ENCODE measurements at places on chromosomes 3 and 15.

DNA sequence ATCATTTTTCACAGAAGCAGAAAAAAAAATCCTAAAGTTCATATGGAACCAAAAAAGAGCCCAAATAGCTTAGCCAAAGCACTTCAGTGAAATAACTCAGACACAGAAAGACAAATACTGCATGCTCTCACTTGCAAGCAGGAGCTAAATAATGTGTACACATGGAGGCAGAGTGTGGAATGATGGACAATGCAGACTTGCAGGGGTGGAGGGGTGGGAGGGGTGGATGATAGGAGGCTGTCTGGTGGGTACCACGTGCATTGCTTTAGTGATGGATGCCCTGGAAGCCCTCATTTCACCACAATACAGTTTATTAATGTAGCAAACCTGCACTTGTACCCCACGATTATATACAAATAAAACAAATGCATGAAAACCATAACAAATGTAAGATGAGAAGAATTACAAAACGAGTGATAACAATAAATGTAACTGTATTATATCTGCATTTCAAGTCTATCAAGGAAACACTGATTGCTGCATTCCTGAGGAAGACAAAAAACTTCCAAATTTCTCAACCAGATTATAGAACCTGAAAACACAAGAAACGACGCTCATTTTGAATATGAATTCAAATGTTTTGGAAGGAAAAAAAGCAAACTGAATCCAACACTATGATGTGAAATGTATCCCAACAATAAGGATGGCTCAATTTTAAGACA lies 96.5 kb downstream of the DLG1 start:
- DNase-seq, result no peak

DNA sequence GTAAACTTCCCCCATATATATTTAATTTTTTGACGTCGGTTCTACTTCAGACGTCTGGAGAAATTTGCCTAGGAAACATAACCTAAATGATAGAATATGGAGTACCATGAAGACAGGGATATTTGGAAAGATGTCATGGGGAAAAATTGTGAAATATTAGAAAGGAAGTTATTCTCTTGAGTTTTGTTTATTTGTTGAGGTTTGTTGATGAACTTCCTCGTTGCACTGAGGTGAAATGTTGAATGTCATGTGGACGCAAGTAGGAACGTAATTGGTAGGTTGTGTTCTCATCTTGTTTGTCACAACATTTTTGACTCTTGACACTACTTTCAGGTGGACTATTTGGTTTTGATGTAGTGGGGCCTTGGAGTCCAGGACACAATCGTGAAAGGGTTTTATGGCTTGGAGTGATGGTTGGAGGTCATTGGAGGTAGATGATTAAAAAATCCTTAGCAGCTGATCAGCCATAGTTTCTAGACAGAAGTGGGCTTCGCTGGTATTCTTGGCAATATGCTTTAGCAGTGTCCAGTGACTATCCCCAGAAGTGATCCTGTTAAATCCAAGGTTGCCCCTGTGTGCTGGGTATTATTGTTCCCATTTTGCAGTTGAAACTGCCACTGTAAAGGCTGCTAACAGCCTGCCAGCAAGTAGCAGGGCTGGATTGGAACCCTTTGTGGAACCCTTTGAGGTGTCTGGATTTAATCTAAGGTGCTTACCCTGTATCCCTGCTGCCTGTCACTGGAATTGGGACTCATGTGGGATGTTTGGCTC lies 1.5 kb downstream of the ABHD5 start:
- no peak for DNase-seq

GRCh38 chr3:6921066-6921465 lies 60.2 kb downstream of the GRM7 start:
- no peak for DNase-seq

DNA sequence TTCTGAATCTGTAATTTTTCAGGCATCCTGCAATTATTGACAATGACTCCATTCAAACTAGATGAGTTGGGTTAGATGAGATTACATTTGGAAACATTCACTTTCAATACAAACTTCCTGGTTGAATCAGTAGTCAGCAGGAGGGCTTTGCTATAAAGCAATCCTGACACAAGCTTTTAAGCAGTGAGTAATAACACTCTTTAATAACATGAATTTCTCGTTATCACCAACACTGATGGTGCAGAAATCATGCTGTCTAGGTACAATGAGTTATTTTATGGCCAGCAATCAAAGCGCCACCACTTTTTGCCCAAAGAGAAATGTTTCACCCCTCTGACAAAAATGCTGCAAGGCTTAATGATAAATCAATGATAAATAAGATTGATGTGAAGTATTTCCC lies 474.8 kb upstream of the CNTN4 start:
- DNase-seq, result no peak

DNA sequence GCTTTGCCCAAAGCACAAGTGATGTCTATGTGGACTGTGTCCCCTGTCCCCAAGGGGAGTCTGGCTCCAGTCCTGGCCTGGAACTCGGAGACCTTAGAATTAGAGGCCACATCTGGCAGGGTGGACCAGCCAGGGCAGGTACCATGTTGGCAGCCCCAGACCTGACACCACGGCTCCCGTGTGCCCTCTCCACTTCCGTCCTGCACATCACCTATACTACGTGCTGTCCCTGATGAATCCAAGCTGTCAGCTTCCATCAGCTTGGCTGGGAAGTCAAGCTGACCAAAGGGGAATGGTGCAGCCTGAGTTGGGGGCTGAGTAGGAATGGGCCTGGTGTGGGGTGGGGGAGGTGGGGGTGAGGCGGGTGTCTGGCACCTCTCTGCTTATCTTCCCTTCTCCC lies 15.3 kb downstream of the C15orf39 start:
- no peak for DNase-seq

GRCh38 chr3:160931474-160931873 lies 173.7 kb downstream of the B3GALNT1 start:
- no peak for DNase-seq

DNA sequence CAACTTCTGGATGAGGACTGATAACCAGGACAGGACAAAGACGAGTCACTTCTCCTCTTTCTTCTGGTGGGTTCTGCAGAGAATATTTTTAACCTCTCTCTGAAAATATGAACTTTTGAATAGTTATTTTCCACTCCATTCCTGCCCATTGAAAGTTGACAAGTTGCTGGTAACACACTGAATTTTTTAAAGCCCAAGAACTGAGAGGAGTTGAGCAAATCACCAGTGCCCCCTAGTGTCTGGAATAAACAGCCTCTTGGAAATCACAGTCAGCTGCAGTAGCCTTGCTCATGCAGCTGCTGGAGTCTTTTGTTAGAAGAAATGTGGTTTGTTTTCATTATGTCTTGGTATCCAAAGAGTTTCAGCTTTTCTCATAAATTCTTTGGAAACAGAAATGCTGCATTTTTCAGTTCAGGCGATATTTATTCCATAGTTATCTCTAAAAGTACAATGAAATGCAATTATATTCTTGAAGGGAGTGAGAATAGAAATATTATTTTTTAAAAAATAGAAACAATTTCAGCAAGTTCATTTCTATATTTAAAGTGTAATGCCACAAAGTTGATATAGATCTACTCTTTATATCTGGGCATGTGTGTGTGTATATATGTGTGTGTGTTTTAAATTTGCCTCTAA lies 741.0 kb upstream of the CBLB start:
- DNase-seq, result no peak

DNA sequence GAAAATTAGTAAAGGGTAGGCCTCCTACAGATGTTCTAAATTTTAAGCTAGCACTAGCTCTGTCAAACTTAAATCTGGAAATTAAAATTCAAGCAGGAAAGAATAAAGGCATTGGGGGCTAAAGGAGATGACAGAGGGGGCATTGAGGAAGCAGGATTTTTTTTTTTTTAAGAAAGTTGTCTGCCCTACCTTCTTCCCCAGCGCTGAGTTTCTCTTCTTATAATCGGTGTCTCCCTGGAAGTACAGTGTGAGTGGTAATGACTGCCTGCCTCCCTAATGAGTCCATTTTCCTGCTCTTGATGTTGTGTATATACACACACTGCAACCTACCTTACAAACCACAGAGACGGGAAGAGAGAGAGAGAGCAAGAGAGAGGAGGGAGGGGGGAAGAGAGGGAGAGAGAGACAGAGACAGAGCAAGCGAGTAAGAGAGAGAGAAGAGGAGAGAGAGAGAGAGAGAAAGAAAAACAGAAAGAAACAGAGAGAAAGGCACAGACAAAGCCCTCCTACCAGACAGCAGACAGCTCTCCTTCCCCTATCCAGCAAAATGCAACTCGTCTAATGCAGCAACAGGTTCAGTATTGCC lies 47.0 kb downstream of the ZBTB20 start:
- DNase-seq, result no peak

- no peak for DNase-seq
Measured at GRCh38 chr3:41405466-41405865, 206.2 kb downstream of the CTNNB1 start.

- DNase-seq, result no peak
Measured at GRCh38 chr3:168574455-168575158, 478.9 kb upstream of the GOLIM4 start.

GRCh38 chr3:64444490-64445108 lies 219.3 kb upstream of the PRICKLE2 start:
- no peak for DNase-seq

GRCh38 chr3:109073116-109073515 lies 44.8 kb downstream of the MORC1 start:
- DNase-seq, result no peak

- DNase-seq, result no peak
Measured at GRCh38 chr15:68807249-68807648, 13.4 kb downstream of the ANP32A start.

GRCh38 chr3:86865506-86865905 lies 125.4 kb downstream of the VGLL3 start:
- DNase-seq, result no peak

DNA sequence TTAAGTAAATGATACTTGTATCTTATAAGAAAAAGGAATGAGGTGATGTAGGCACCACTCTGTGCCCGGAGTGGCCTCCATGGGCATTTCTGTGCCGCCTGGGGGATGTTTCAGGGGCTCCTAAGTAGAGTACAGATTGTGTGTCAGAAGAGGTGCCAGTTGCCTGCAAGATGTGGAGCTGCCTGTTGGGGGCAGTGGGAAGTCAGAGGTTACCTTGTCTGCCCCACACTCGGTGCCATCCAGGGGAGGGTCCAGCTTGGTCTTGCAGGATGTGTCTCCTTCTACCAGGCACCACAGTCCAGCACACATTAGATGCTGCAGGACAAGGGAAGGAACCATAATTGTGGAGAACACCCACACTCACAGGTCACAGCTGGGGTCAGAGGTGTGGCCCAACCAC lies 208.8 kb downstream of the ADAMTS17 start:
- no peak for DNase-seq

DNA sequence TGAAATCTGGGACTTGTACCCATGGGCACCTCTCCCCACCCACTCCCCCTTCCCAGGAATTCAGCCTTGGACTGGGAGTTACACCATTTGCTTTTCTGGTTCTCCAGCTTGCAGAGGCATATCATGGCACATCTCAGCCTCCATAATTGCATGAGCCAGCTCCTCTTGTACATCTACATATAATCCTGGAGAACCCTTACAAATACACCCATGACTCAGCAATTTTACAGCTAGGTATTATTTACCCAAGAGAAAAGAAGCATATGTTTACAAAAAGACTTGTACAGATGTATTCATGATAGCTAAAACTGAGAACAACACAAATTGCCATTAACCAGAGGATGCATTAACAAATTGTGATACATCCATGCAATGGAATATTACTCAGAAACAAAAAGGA lies 58.4 kb downstream of the RPLP1 start:
- DNase-seq, result no peak

DNA sequence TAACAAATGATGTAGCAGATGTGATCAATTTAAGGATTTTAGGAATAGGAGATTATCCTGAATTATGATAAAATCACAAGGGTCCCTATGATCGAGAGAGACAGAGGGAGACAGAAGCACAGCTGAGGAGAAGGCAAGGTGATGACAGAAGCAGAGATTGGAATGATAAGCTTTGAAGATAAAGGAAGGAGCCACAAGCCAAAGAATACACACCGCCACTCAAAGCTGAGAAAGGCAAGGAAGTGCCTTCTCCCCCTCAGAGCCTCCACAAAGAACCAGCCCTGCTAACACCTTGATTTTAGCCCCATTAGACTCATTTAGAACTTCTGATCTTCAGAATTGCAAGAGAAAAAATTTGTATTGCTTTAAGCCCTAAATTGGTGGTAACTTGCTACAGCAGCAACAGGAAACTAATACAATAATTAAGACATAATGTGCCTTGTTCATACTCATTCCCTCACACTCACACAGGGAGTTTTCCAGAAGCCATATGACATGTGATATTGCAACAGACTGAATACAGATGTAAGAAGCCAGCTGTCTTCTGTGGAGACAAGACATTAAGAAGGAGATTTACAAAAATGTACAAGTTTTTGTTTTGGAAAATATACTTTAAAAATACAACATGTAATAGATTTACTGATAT lies 38.2 kb downstream of the TRANK1 start:
- DNase-seq, result no peak

- no peak for DNase-seq
Measured at GRCh38 chr15:71331173-71331572, 215.9 kb downstream of the THSD4 start.

DNA sequence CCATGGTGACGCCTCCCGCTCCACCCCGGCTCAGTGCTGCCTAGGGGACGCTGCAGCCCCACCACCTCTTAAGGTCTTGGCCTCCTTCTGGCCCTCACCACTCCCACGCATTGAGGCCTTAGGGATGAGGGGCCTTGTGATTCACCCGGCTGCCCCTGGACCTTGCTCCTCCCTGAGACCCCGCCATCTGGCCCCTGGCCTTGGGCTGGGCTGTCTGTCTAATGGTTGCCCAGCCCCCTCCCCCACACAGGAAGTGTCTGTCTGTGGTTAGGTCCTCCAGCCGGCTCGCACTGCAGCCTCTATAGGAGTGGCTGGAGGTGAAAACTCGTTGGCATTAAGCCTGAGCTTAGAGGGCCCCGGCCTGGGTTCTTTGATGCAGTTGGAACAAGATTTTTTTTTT lies 21.5 kb upstream of the MTHFS start:
- no peak for DNase-seq

GRCh38 chr3:14234251-14235002 lies 55.8 kb downstream of the LSM3 start:
- no peak for DNase-seq

GRCh38 chr15:82297546-82297945 lies 34.9 kb downstream of the SAXO2 start:
- DNase-seq, result no peak

GRCh38 chr3:126704494-126705214 lies 614 bp downstream of the CHCHD6 start:
- DNase-seq, result no peak

GRCh38 chr15:31487811-31488436 lies 161.3 kb downstream of the KLF13 start:
- DNase-seq, result no peak

GRCh38 chr3:172140499-172141391 lies 101.4 kb downstream of the FNDC3B start:
- no peak for DNase-seq

GRCh38 chr15:70318594-70319465 lies 221.1 kb upstream of the TLE3 start:
- DNase-seq, result no peak

GRCh38 chr15:94840794-94841783 lies 609.7 kb downstream of the MCTP2 start:
- no peak for DNase-seq

GRCh38 chr15:66815318-66815717 lies 113.3 kb downstream of the SMAD6 start:
- no peak for DNase-seq
